ENCODE measurements at places on chromosomes 12 and 14.

- no peak for DNase-seq
These were observed 79.8 kb downstream of the TTC9 start for GRCh38 chr14:70721542-70721941.

GRCh38 chr12:111169456-111169855 is 199.4 kb downstream of the PHETA1 start:
- DNase-seq, result no peak

- DNase-seq, result peak; percentile 6
These were observed 64.9 kb upstream of the GALNT9 start for GRCh38 chr12:132393991-132394949.

DNA sequence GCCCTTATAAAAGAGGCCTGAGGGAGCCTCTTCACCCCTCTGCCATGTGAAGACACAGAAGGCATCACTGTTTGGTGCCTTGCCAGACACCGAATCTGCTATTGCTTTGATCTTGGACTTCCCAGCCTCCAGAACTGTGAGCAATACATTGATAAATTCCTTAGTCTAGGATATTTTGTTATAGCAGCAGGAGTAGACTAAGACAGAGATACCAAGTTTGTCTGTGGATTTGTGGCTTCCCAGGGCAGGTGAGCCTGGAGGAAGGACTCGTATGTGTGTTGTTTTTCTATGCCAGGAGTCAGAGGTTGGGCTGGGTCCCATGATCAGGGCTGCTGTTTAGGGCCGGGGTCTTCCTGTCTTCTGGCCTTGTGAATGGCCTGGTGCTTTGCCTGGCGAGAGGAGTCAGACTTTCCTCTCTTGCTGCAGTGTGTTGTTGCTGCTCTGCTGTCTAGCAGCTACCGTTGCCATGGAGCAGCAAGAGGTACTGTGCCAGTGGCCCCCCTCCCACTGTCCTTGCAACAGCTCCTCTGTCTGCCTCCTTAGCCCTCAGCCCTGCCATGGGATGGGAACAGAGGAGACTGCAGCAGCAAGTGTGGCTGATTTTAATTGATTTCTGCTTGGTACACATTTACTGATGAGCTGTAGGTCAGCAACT is 111.2 kb downstream of the CHST11 start:
- DNase-seq, result no peak

GRCh38 chr14:88454886-88455285 is 69.4 kb downstream of the SPATA7 start:
- no peak for DNase-seq

- no peak for DNase-seq
These were observed 463.9 kb downstream of the GALC start for GRCh38 chr14:87529081-87529480.

- no peak for DNase-seq
These were observed 2.1 kb downstream of the RNF10 start for GRCh38 chr12:120536064-120536791.

GRCh38 chr12:79844693-79845092 is 90.2 kb downstream of the PPP1R12A start:
- no peak for DNase-seq

Measured in stimulated activated CD4-positive, alpha-beta T cell treated with anti-CD3 and anti-CD28 coated beads, Interleukin-1b, Interleukin-23, amount 100 ng/mL, for 4 hours (primary cell).